Pulmonary artery endothelial cell (primary cell): ENCODE measurements at places on chromosomes 3 and 15. TPM values are rescaled to one million over a fixed set of nuclear protein-coding genes. Genes with fewer than 3 reads are reported as not detected.

FSIP1 gene
- total RNA-seq = 0.46 and 0.63 TPM in 2 replicates

CACNA2D2 gene
- not detected in 2 replicates for total RNA-seq

MAP3K13 gene
- 17.3 and 17.5 TPM in 2 replicates for total RNA-seq

MYZAP gene
- total RNA-seq = 4.5 and 7.4 TPM in 2 replicates

RETNLB gene
- not detected in 2 replicates for total RNA-seq

IMP3 gene
- total RNA-seq = 59.8 and 75.6 TPM in 2 replicates

MESP2 gene
- total RNA-seq = 0.14 TPM in 1 of 2 replicates, not detected in the other

SLCO2A1 gene
- 0.28 and 0.79 TPM in 2 replicates for total RNA-seq

MRPL46 gene
- total RNA-seq = 19.7 and 19.9 TPM in 2 replicates

DNA sequence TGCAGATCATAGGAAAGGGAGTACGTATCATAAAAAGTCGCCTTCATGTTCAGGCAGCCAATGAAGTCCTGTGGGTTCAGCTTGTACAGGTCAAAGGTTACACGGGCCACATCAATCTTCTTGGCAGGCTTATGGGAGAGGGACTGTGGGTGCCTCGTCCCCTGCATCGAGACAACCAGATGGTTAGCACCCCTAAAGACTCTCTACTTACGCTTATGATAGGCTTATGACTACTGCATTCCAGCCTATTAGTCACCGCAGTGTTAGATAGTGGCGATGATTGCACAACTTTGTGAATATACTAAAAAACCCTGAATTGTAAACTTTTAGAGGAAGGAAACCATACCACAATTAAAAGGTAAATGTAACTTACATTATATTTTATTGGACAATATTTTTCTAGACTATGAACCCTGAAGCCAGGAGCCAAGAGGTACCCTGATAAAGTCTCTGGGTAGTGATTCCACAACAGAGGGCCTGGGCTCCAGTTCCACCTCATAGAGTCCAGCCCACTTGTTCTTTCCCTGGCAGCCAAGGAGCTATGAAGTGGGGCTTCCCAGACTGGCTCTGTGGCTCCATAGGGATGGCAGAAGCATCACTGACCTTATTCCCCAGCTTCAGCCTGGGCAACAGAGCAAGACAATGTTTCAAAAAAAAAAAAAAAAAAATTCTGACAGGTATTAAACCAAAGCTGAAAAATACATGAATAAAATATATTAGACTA is 2.5 kb upstream of the FANCD2 start:
- no peak for DNase-seq

- no peak for DNase-seq
Measured at GRCh38 chr15:23441204-23441603, 5.8 kb downstream of the GOLGA6L2 start.

DNA sequence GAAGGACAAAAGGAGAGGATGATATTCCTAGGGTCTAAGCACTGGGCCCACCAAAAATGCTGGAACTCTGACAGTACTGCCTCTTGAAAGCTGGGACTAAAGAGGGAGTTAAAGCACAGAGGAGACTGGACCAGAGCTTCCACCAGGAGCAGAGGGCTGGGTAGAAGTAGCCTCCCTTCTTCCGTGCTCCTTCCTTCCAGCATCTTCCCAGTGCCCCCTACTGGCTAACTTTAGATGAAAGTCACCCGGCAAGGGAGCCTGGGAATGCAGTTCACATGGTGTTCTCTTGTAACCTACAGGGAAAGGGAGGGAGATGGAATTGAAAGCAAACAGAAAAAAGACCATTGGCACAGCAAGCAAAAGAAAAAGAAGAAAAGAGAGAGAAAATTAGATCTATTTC is 106.1 kb upstream of the COL8A1 start:
- DNase-seq = no peak

DNA sequence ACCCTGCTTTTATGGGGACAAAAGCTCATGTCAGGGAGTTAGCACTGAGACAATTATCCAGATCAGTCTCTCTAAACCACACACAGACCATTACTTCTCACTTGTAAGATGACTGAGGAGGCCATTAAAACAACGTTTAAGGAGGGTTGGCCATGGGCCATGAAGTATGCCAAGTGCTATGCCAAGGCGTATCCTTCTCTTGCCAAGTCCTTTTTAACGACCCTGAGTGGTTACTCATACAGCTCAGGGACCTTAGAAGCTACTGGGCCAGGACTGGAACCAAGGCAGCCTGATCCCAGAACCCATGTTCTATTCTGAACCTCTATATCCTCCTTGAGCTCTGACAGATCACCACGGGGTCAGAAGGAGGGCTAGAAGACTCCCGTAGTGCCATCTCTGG is 50.0 kb downstream of the NMNAT3 start:
- no peak for DNase-seq

DNA sequence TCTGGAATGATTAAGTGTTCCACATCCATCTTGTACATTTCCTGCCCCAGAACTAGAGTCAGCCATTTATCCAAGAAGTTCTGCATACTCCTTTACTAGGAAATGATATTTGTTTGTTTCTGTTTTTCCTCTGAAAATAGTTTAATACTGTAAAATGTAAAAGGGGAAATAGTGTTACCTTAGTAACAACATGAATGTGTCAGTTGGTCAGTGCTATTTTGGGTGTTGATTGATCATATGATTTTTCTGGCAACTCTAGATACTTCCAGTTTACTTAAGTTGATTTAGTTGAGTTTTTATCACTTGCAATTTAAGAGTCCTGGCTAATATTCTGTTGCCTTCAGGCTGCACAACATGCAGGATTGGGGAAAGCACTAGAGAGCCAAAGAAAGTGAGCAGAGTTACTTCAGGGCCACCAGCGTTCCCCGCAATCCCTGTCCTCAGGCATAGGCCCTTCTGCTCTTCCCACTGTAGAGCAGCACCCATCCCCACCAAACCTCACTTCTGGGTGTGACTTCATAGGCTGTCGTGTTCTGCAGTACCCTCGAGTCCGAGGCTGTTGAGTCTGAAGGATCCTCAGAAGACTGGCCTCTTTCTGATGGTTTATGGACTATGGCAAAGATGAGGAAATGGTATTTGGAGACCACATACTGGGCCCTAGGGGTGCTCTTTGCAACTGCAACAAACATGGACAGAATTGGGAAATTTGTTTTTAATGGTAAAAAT is 69.0 kb downstream of the CHD2 start:
- no peak for DNase-seq

- DNase-seq = no peak
Measured at GRCh38 chr3:138443091-138443490, 8.7 kb downstream of the ESYT3 start.

DNA sequence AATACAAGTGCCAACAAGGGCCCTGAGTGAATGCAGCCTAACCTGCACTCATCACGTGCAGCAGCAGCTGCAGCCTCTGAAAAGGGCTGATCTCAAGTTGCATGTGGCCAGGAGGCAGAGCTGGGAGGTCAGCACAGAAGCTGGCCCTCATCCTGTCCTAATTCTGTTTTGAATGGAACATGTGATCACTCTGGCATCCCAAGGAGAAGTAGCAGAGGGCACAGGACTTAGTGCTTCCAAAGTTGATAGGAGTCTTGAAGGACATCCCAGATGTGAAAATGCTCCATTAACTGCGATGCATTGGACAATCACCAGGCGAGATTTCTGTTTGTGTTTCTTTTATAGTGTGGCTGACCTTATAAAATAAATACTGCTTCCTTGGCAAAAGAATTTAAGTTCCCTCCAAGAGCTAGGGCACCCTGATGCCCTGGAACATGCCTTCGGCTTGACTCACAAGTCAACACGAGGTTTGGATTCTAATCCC is 31.6 kb upstream of the STAG1 start:
- no peak for DNase-seq

GRCh38 chr3:197756704-197757103 is 7.0 kb downstream of the FYTTD1 start:
- DNase-seq = no peak

DNA sequence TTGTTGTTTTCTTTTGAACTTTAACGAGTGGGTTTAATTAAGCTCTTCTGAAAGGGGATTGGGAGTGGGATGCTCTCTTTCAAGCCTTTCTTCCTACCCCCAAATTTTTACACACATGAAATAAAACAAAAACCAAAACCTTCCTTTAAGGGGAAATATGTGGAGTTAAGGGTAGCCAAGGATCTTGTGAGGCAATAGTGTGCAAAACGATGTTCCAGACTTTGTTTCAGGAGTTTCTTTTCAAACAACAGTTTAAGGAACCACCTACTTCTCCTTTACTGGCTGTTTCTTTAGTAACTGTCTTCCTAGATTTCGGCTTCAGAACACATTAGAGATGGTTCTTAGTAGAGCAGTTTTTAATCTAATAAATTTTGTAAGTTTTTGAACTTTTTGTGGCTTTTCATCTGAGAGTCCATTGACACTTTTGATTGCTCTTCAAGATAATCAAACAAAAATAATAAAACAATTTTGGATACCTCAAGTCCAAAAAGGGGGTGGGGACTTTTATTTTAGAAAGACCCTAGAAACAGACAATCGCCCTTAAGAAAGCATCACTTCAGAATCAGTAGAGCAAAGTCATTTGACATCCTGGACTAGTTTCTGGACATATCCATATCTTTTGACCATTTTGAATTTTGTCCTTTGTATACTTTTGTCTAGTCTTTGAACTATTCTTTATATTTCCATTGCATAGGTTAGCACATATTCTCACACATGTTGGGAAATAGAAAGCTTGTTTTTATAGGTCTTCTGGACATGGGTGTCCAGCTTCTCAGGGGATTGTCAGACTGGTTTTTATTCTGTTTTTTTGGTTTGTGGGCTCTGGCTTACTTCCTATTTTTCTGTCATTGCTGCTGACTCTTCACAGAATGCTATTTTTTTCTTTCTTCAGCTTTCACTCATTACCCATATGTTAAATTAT is 6.0 kb downstream of the DIPK2A start:
- DNase-seq = no peak

GRCh38 chr3:4976109-4976508 is 3.1 kb upstream of the BHLHE40 start:
- no peak for DNase-seq

DNA sequence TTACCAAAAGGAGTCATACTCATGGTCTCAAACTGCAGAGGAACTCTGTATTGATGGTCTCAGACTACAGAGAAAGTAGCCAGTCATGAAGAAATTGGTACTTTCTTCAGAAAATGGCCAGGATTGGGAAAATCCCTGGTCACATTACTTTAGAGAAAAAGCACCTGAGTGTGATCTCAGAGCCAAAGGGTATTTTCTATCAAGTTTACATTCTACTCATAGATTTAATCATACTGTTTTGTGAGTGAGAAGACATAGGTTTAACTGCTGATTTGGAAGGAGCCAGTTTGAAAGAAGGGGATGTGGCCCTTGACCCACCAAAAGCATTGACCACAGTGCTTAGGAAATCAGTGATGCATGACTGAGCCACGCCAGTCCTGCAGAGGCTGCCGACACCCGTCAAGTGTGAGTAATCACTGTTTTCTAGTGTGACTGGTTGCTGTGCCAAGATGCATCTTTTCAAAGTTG is 203.6 kb downstream of the AKAP13 start:
- no peak for DNase-seq

DNA sequence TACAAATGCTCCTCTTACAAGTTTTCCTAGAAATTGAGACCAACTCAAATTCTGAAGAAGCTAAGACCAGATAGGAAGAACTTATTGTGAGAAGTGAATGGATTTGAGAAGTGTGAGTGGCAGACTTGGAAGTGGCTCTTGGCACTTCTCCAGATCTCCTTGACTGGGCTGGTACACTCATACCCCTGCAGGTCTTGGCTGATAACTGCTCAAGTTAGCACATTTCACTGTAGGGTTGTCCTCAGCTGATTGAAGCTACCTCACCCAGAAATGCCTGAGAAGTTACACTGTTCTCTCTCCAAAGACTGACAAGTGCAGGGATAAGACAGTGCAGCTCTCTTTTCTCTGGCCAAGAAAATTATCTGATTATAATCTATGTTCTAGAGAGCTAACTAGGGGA is 16.5 kb upstream of the CLDN1 start:
- no peak for DNase-seq

GRCh38 chr3:138011722-138012121 is 1.8 kb downstream of the CLDN18 start:
- no peak for DNase-seq

DNA sequence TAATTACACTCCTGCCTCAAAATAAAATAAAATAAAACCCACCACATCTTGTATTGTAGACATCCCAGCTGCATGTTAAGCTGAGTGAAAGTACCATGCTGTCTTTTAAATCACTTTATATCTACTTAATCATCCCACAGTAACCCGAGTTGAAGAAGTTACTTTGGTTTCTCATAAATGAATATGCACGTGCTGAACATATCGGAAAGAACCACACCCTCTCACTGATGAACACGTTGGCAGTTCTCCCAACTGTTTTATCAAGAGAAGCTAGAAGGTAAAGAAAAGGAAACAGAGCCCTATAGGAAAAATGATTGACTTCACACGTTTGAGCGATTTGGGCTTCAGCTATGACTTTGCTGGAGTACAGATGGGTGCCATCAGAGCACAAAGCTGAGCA is 15.9 kb upstream of the TM4SF19 start:
- no peak for DNase-seq

DNA sequence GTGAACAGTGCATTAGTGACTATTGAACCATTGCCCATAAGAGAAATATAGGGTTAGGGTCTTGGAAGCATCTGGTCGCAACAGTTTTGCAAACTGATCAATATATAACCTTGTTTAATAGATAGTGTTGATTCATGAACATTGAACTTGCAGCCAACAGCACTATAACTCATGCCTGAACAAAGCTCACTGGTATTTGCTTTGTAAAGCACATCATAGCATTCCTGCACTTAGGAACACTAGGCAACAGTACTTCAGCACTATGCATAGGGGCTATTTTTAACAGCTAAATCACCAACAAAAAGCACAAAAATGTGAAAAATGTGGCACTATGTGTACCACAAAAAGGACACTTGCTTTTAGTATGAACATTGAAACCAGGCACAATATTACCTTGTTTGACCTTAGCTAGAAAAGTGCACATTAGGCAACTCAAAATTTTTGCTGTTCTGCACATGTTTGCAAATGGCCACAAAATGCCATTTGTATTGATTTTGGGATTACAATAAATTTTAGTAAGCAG is 68.0 kb downstream of the OXNAD1 start:
- no peak for DNase-seq

DNA sequence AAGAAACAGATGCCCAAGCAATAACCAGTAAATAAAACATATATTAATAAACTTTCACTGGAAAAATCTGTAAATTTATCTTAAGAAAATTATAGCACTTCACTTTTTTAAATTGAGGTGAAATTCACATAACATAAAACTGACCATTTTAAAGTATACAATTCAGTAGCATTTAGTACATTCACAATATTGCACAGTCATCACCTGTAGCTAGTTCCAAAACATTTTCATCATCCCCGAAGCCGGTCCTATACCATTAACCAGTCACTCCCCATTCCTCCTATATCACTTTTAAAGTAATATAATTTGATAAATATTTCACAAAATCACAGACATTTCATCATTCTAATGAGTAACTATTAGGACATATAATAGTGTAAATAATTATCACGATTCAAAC is 8.0 kb upstream of the LRRIQ4 start:
- DNase-seq = no peak

DNA sequence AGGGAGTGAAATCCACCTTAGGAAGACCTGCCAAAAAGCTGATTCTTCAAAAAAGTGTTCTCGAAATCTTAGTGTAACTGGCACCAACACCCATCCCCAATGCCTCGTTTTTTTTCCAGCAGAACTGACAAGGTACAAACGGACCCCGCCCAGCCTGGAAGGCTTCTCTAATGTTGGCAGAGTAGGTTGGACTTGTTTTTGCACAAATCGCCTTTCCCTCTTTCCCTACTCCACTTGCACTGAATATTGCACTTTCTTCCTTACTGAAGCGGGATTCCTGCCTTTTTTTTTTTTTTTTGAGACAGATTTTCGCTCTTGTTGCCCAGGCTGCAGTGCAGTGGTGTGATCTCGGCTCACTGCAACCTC is 544 bp upstream of the TIMMDC1 start:
- DNase-seq = no peak
